ENCODE measurements at places on chromosomes 2 and 18.

DNA sequence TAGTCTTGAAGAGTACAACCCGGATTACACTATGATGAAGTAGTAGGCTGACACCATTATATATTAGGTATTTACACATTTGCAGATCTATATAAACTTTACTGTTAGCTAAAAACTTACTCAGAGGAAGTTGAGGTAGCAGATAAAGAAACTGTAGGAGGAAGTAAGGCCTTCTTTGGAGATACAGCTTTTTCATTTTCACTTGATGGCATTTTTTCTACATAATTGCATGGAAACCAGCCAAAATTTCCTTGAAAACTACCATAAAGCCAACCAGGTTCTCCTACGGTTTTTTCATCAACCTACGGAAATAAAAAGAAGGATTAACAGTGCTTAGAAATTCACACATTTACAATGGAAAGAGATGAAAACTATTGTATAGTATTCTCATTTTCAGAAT lies 86.6 kb downstream of the FAM228A start:
- no peak for DNase-seq

GRCh38 chr18:44795241-44795640 lies 114.6 kb downstream of the SETBP1 start:
- DNase-seq = no peak

DNA sequence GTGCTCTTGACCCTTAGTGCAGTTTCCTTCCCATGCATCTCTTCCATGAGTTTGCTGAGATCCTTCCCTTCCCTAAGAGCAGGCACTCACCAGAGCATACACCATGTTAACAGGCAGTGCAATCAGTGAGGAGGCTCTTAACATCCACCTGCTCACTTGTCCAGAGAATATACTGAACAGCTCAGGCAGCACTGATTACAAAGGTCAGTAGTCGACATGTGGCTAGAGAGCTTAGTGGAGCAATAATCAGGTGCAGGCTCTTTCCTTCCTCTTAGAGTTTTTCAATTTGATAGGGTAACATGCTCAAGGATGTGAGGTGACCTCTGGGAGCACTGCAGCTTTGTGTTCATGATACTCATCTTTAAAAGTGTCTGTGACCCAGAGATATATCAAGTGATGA lies 144.1 kb upstream of the SETBP1 start:
- DNase-seq = no peak

- DNase-seq = no peak
These were observed 82.0 kb downstream of the APOB start for GRCh38 chr2:20961858-20962257.

GRCh38 chr2:1115843-1116539 lies 165.3 kb downstream of the SNTG2 start:
- DNase-seq = no peak
